ENCODE measurements at places on chromosomes 13 and 19.
A peak's percentile ranks its signal among the peaks of the same experiment; 100 is the strongest.

- DNase-seq = no peak
Observed at GRCh38 chr13:44368599-44369368, 4.8 kb upstream of the SERP2 start.

- no peak for DNase-seq
Observed at GRCh38 chr13:29511980-29512379, 83.5 kb downstream of the SLC7A1 start.

DNA sequence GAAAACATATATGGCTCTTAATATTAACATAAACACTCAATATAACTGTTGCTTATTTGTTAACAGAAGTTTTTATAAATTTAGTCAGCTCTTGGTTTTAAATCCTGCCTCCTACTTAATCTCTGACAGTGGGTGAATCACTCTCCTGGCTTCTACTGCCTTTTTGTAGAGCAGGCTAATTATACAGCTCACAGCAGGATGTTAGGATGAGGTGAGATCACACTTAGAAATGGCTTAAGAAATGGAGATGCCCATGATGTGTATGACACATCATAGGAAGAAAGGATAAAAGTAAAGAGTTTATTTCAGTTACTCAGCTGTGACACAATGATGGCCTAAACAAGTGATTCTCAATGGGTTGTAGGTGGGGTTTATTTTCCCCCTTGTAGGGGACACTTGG lies 345.6 kb downstream of the SPRY2 start:
- DNase-seq = peak; percentile 80

GRCh38 chr19:16586991-16587832 lies 15.0 kb upstream of the SLC35E1 start:
- DNase-seq = peak; percentile 70
